ENCODE measurements at places on chromosomes 11 and 22. TPM values are rescaled to one million over a fixed set of nuclear protein-coding genes. Genes with fewer than 3 reads are reported as not detected.

- no peak for DNase-seq
Observed at GRCh38 chr11:3738241-3738640, 59.1 kb downstream of the NUP98 start.

- peak; percentile 41 for DNase-seq
Observed at GRCh38 chr11:101456812-101457211, 127.0 kb downstream of the TRPC6 start.

- no peak for DNase-seq
Observed at GRCh38 chr22:39973656-39974055, 13.5 kb downstream of the TMA7B start.

DNA sequence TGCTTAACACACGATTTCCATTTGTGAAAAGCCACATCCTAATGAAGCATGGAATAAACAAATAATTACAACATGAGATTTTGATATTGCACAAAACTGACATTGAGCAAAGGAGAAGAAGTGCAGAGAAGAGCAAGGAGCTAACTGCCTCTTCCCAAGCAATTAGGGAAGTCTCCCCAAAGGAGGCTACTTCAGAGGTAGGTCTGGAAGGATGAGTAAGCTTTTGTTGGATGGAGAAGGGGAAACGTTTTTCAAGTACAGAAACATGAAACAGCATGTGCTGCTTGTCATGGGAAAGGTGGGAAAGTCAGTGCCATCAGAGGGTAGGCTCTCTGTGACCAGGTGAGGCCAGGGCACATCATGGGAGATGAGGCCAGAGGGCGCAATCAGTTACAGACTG, 132.2 kb upstream of the SESN3 start:
- no peak for DNase-seq

DNA sequence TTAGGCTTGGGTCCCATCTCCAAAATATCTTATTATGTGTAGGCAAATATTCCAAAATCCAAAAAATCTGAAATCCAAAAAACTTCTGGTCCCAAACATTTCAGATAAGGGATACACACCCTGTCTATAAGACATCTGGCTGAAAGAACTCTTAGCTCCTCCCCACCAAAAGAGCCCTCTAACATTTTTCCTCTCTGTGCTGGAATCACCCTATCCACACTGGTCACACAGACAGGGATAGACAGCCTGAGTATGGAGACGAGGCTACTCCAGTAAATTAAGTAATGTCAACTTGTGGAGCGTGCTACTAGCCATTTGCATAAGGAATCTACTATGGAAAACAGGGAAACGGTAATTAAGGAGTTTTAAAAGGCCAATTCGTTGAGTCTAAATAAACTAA, 24.9 kb downstream of the ATP6V1E1 start:
- no peak for DNase-seq

DNA sequence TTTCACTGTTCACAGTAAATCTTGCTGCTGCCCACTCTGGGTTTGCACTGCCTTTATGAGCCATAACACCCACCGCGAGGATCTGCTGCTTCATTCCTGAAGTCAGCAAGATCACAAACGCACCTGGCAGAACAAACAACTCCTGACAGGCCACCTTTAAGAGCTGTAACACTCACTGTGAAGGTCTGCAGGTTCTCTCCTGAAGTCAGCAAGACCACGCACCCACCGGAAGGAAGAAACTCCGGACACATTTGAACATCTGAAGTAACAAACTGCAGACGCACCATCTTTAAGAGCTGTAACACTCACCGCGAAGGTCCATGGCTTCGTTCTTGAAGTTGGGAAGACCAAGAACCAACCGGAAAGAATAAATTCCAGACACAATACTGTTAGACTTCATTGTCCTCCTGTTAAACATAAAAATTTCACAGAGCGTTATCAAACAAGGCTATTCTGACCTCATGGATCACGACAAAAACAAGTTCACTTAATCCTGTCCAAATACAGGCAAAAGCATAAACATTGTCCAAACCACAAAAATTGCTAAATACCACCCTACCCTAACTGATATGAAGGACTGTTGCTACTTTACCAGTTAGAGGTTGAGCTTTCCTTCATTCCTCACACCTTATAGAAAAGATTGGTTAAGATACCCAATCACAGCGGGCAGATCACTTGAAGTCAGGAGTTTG, 3.0 kb upstream of the CCDC117 start:
- DNase-seq = no peak

DNA sequence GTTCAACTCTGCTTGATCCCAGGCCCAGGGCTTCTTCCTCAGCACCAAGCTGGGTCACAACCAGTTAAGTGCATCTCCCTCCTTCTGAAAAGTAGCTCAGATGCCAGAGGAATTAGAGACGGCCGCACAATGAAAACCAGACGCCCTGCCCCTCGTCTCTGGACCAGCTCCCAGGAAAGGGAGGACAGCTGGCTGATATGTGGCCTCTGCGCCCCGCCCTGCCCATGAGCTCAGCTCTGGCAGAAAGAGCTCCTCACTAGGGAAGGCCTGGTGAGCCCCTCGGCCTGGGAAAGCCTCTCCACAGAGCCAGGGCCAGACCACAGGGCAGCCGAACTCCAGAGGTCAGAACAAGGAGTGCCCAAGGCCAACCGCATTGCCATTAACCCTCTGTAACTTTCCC, 18.1 kb upstream of the SCGB1A1 start:
- DNase-seq = no peak

- no peak for DNase-seq
Observed at GRCh38 chr11:103024086-103024485, 67.9 kb downstream of the DCUN1D5 start.

ZDHHC8 gene
- total RNA-seq = 29.6 TPM

DNA sequence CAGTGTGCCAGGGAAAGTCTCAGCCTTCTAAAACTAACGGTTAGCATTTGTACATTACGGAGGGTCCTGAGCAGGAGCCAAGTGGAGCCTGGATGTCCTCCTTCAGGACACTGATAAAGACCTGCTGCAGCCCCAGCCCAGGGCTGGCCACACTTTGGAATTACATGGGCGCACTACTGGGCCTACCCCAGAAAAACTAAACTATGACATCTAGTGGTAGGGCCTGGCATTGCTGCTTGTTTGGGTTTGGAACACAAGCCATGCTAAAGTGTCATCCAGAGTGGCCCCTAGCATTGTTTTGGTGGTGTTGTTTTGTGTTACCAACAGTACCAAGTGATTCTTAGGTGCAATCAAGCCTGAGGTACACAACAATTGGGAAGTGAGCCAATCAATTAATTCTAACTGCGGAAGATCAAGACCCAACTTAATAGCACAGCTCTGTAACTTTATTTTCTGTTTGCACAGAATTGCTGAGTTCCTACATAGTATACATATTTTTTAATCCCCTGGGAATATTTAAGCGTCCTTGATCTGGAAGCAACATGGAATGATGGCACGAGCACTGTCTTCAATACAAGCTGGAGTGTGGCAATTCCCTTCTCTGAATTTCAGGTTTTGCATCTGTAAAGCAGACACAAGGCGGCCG, 340.7 kb downstream of the LARGE1 start:
- DNase-seq = no peak

CDKN1C gene
- 20.7 TPM for total RNA-seq

SCGB1D2 gene
- total RNA-seq = not detected

- no peak for DNase-seq
Observed at GRCh38 chr11:110431674-110432073, 1.9 kb downstream of the FDX1 start.

PTPRJ gene
- total RNA-seq = 2.2 TPM

- DNase-seq = no peak
Observed at GRCh38 chr11:16814410-16815046, 76.1 kb downstream of the C11orf58 start.

DNA sequence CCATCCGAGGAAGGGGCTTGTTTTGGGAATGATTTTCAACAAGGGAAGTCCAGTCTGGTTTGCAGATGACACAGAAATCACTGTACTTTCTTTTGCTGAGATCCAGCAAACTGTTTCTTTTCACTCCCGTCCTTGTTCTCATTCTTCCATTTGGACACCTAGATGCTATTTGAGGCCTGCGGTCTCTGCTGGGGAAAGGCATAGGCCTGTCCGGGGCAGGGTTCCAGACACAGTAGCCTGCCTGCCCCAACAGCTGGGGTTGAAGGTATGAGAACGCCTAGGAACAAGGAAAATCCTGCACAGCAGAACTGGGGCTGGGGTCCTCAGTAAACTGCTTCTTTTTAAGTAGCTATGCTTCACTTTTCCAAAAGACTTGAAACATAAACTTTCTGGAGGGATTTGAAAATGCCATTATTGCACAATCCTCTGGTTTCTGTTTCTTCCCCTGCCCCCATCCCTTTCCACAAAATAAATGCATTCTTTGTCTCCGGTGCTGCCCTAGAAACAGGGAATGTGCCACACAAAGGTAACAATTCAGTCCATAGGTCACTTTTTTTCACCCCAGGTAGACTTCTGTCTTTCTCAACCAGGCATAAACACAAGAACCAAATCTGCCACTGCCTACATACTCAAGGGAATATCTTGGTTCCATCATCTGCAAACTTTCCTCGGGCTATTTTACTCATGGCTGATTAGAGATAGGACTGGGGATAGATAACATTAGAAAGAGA, 174.8 kb upstream of the MTMR2 start:
- no peak for DNase-seq

DNA sequence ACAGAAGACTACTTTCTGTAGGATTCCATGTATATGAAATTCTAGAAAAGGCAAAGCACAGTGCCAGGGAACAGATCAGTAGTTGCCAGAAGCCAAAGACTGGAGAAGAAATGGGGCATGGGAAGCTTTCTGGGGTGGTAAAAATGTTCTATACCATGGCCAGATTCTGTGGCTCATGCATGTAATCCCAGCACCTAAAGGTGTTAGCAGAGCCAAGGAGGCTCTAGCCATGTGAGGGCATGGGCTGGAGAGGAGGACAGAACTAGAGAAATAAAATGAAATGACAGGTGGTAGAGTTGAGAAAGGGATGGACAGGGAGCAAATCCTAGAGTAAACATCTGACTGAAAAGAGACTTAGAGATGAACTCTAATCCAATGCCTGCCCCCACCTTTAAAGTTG, 26.9 kb upstream of the HMGXB4 start:
- DNase-seq = no peak

TPBGL gene
- total RNA-seq = under 0.01 TPM

GRCh38 chr11:129911298-129911697, 15.9 kb upstream of the NFRKB start:
- no peak for DNase-seq

DNA sequence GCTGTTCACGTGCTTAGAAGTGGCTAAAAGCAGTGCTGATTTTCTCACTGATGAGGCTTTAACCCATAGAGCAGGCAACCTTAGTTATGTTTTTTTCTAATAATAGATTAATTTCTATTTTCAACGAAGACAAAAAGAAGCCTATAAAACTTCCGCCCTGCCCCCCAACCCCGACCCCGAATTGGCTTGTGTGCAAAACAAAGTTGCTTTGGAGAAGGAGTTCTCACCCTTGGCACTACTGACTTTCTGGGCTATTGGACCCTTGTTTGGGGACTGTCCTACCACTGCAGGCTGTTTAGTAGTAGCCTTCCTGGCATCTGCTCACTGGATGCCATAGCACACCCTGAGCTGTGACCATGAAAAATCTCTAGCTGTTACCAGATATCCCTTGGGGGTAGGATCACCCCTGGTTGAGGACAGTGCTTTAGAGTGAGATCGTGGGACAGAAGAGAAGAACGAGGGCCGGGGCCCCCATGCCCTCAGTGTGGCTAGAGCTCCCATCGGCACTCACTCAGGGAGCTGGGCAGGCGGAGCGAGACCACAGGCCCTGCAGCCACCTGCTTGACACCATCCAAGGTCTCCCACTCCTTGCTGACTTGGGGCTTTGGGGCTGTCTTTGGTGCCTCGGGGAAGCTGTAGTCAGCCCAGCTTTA, 16.9 kb downstream of the SLC37A2 start:
- DNase-seq = no peak

PARVG gene
- total RNA-seq = 133 TPM

DNA sequence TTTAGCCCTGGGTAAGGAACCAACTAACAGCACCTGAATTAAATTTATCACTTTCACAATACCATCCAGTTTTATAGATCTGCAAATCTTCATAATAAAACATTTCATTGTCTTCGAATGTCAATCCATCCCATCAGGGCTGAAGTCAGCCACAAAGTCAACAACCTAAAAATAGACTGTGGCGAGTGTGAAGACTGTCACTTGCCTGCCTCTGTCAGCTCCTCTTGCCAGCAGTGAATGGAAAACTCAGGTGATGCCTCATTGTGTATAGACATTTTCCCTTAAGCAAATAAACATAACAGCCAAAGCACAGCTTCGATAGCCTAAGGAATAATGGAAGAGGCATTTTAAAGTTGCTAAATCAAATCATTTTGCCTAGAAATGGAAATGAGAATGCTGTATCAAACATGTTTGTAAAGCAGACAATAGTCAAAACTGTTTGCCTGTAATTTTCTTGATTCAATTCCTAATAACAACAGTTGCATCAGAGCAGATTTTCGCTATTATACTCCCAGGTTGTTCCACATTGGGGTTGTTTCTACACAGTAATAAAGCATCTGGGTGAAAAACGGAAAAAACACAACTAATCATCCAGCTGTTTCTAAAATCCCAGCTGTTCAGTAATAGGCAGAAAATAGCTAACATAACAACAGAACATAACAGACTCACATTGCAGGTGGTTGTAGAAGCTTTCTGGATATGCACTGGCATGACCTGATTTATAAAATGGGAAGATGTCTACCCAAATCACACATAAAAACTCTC, 15.7 kb downstream of the KCNA4 start:
- DNase-seq = no peak

DNA sequence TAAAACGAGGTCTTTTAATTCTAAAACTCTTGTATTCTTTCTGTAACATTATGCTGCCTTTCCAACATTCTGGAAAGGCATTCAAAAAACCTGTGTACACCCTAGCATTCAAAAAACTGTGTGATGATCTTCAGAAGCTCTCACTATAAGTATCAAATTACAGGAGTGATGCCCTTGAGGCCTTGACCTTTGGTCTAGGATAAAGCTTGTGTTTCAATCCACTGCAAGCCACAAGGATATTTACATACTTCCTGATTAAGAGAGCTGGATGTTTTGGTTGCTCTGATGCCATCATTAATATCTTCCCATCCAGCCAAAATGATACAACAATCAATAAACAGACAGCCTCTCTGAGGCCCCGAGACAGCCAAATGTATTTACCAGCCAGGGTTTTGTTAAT, 11.9 kb downstream of the CLPB start:
- DNase-seq = no peak

MMP8 gene
- 1.3 TPM for total RNA-seq

GRCh38 chr11:33043221-33043830, 4.0 kb downstream of the TCP11L1 start:
- no peak for DNase-seq

TSSK2 gene
- not detected for total RNA-seq

- no peak for DNase-seq
Observed at GRCh38 chr22:19526076-19526701, 2.0 kb upstream of the CLDN5 start.

Measured in hematopoietic multipotent progenitor cell (in vitro differentiated cells).